ENCODE measurements at places on chromosomes 3 and 15. TPM values are rescaled to one million over a fixed set of nuclear protein-coding genes. Genes with fewer than 3 reads are reported as not detected.

- no peak for DNase-seq
Measured at GRCh38 chr15:89586651-89587050, 11.4 kb downstream of the TICRR start.

GRCh38 chr15:97694456-97694855 lies 266.0 kb upstream of the ARRDC4 start:
- DNase-seq = no peak

DNA sequence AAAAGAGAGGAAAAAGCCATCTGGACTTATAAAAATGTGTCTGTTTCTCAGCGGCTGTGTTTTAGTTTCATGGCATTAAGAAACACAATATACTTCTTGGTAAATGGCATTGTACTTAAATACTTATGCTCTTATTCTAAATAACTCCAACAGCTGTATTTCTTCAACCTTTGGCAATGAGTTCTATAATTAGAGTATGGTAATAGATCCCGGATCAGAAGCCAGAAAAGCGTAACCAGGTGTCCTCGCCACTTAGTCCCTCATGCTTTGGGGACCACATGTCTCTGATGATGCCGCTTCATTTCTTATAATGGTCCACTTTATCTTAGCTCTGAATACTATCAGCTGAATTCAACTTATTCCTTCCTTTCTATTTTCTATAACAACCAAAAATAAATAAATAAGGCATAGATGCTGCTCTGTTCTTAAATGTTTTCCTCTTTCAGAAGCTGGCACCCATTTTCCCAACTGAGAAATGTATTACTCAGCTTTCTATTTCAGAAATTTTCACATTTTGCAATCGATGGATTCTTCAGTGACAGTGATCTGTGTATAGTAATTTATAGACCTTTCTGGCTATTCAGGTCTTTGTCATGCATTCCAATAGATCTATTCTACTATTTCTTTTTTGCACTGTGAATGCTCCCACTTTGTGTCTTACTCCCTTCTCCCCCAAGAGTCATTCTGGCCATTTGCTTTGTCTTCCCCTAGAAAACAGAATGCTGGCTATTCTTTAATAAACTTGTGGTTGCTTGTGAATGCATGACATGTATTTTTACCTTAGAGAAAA lies 87.6 kb upstream of the KBTBD8 start:
- DNase-seq = no peak

GRCh38 chr15:39230205-39230907 lies 350.5 kb upstream of the THBS1 start:
- DNase-seq = no peak

GRCh38 chr3:36991147-36991546 lies 1.8 kb downstream of the EPM2AIP1 start:
- DNase-seq = no peak

DNA sequence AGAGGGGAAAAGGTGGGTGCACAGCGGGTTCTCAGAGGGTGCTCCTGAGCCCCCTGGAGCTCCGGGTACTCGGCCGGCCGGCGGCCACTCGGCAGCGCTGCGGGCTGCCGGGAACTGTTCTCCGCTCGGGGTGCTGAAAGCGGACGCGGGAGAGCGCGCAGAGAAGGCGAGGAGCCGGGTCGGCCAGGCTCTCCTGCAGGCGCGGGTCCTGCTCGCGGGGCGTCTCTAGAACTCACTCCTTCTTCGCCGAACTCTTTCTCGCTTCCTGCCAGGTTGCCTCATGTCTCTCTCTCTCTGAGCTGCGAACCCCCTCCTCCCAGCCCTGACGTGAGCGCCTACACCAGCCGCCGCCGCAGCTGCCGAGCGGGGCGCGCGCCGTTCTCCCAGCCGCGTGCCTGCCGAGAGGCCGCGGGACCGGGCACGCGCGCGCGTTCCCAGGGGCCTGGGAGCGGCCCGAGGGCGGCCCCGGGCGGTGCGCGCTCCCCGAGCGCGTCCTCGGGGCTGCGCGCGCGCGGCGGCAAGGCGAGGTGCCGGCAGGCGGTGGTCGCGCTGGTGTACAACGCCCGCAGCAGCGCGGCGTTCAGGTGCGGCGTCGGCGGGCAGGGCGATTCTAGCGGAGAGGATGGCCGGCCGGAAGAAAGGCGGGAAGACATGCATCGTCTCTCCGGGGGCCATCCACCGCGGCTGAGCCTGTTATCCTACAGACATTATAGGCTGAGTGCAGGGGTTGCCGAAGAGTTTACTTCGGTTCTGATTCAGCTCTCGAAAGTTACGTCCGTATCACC lies at the start of gene PEX5L:
PEX5L (minus strand) TSS at position 267 of the 785 bp plus-strand sequence. CDS start 338 bp downstream, outside the sequence.
- peak; percentile 15 for DNase-seq

GRCh38 chr15:88187195-88187594 lies 69.3 kb downstream of the NTRK3 start:
- DNase-seq = no peak

GRCh38 chr15:101135532-101136166 lies 116.2 kb downstream of the CHSY1 start:
- DNase-seq = no peak

DNA sequence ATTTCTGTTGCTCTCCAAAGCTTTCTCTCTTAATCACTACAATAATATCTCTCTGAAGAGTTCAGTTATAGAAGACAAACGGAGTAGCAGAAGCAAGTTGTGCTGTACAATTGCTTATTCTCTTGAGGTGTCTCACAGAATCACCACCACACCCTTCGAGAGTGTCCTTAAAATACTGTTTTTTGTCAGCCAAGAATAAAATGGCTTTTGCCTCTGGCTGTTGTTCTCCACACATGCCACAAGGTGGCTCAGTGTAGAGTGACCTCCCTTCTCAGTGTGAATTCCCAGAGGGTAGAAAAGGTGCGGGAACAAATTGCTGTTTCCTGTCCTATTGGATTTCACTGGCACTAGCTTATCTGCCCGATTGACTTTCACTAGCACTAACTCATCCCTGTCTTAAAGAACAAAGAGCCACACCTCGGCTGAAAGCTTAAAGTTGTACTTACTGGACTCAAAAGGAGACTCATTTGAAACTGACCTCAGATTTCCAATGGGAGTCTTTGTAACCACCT lies 134.2 kb upstream of the SATB1 start:
- no peak for DNase-seq

- DNase-seq = peak; percentile 45
Measured at GRCh38 chr3:105938101-105938500, 69.3 kb upstream of the CBLB start.

DNA sequence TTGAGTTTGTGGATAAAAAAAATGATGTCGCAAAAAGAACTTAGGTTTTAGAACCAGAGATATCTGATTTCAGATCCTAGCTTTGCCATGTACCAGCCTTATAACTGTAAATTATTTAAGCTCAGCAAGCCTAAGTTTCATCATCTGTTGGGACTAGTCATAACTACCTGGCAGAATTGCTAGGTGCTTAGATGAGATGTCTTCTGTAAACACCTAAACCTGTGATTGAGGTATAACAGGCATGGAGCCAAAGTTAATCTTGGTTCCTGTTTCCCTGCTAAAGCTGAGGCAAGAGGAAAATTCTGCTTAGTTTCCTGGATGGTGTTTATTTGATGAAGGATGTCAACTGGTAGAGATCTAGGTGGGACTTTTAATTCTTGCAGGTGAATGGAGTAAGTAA lies 331.3 kb upstream of the RBMS3 start:
- DNase-seq = no peak

DNA sequence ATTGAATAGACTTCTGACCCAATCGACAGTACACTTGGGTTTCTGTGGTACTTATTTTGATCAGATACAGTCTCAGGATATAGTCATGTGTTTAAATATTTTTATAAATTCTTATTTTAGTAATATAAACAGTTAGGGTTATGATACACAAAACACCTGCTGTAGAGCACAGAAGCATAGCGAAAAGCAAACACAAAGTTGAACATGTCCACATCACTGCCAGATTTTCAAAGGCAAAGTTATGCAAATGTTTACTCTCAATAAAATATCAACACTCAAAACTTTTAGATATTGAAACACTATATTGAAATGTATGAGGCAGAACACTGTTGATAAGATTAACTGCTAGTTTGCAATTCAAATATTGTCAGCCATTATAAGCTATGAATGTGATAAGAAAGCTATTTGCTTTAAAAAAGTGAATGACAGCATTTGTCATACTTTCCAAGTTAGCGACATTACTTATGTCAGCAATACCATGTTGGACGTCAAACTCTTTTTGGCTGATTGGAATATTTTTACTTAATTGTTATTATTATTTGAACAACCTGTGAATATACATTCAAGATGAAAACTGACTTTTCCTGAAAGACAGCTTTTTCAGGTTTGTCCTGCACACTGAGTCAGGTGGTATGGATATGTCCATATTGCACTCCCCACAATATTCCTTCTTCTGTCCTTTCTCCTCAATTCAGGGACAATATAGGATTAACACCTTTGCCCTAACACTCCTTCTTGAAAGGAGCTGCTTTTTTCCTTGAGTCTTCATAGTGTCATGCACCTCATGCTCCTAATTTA lies 367.1 kb downstream of the EPHA3 start:
- no peak for DNase-seq

GRCh38 chr3:152155246-152156020 lies 113.3 kb upstream of the MBNL1 start:
- DNase-seq = no peak

DNA sequence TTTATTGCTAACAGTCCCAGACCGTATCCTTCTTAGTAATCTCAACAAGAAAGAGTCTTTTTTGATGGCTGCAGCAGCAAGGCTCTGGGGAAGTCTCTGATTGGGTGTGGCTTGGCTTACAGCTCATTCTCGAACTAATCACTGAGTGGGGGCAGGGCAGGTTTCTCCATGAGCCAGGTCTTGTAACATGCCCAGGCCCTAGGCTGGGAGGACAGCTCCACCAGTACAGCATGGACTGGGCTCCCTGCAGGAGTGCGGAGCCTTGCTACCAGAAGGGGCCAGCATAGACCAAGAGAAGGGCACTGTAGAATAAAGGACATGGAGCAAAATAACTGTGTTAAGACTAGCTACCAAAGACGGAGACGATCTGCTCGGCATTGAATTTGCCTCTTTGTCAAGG lies 7.2 kb downstream of the CD276 start:
- DNase-seq = peak; percentile 77

TIMP4 gene
- polyA plus RNA-seq = 0.40 TPM

LRRIQ4 gene
- not detected for polyA plus RNA-seq

TTLL3 gene
- 37.4 TPM for polyA plus RNA-seq

LDHAL6B gene
- not detected for polyA plus RNA-seq

COL6A6 gene
- polyA plus RNA-seq = not detected

SH2D7 gene
- polyA plus RNA-seq = not detected

DUOXA2 gene
- not detected for polyA plus RNA-seq

PLS1 gene
- polyA plus RNA-seq = 0.34 TPM

MYRIP gene
- polyA plus RNA-seq = not detected
